ENCODE measurements at places on chromosomes 4 and X.
A peak's percentile ranks its signal among the peaks of the same experiment; 100 is the strongest.

- DNase-seq, result no peak
Observed at GRCh38 chrX:31178064-31178768, 106.4 kb upstream of the FTHL17 start.

DNA sequence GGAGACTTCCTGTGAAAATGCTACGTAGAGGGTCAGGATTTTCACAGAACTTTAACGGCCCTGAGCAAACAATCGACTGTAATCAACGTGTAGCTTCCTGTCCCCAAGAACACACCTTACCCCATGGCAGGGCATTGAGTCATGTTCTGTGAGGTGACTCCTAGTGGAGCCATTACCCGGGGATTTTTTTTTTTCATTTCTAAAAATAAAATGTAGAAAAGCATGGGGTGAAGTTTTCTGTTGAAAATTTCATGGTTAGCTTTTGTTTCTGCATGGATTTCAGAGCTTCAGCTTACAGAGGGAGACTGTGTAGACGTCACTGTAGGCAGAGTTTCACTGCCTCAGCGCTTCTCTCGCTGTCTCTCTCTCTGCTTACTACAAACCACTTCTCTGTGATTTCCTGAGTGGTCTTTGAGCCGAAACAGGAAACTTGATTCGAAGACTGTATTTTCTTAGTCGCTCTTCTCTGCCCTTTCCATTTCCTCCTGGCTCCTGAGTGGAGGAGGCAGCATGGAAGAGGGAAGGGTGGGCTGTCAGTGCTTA lies 111.7 kb downstream of the NFKB1 start:
- DNase-seq, result no peak

DNA sequence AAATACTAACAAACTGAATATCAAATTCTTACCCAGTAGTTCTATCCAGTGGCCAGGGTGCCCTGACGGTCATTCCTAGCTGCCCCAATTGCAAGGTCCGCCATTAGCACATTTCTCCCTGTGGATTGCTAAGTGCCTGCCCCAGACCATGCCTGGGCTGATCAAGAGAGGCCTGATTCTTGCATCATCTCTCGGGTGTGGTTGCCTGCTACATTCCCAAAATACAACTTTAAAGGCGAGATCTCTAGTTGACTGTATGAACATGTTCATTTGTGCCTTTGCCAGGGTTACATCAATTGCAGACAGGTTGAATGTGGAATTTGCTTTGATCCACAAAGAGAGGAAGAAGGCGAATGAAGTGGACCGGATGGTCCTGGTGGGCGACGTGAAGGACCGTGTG lies 28.0 kb downstream of the PRPS2 start:
- no peak for DNase-seq

DNA sequence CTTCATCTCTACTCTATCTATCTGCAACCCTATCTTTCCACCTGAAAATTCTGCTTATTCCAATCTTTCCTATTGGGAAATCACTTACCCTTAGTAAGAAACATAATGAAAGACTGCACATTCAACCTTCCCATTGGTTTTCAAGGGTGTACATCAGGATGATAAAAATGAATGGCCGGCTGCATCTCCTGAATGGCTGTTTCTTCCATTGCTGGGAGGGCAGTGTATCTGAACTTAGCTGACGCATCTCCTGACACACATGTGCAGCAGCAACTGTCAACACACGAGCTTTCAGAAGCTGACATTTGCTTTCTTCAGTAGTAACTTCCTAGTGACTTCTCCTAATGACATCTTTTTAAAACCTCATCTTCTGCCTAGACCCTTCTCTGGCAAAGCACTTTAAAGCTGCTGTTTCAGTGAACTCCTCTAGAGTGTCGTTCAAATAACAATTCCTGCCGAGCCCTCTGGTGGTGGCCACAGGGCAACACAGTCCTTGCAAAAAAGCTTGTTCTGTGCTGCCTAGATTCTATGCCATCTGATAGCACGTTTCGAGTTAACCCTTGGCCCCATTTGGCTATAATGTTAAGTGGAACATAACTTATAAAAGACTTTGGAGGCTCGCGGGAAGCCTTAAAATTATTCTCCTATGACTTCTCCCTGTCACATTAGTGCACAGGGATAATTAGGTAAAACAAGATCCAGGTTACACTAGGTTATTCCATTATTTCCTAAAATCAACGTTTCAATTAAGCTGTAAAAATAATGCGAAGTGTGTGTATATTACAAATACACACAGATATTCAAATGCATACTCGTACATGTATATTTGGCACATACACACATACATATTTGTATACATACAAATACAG lies 2340.7 kb downstream of the PCDH7 start:
- DNase-seq, result peak; percentile 69
